ENCODE measurements at places on chromosomes 3 and 15. TPM values are rescaled to one million over a fixed set of nuclear protein-coding genes. Genes with fewer than 3 reads are reported as not detected.

ITIH4 gene
- total RNA-seq: 0.28 TPM

GRCh38 chr3:149815321-149815720 is 2.3 kb downstream of the RNF13 start:
- no peak overlapping the region for H3K27ac ChIP-seq
- no peaks in the 10 kb centered on the region for H3K36me3 ChIP-seq
- no peaks in the 10 kb centered on the region for H3K27me3 ChIP-seq
- no peak overlapping the region for H3K4me3 ChIP-seq
- DNase-seq: no peak
- no peaks in the 10 kb centered on the region for H3K4me1 ChIP-seq

DNA sequence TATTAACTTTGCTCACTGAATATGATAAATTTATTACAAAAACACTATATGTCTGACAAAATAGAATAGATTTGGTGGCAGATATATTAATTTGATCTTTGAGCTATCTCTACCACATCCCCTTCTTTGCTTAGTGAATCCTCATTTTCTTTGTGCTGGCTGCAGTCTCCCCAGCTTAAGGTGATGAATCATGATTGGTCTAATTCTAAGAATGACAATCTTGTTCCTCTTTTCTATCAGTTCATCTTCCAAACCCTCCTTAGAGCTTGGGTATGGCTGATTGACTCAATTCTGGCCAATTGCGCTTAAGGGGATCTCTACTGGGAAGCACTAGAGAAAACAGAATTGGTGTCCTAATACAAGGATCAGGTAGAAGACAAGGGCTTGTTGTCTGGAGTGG is 309.6 kb upstream of the GOLIM4 start:
- H3K27me3 ChIP-seq: no peaks in the 10 kb centered on the region
- H3K4me1 ChIP-seq: no peaks in the 10 kb centered on the region
- no peak overlapping the region for H3K27ac ChIP-seq
- DNase-seq: no peak
- H3K36me3 ChIP-seq: no peaks in the 10 kb centered on the region
- H3K4me3 ChIP-seq: no peak overlapping the region

DNA sequence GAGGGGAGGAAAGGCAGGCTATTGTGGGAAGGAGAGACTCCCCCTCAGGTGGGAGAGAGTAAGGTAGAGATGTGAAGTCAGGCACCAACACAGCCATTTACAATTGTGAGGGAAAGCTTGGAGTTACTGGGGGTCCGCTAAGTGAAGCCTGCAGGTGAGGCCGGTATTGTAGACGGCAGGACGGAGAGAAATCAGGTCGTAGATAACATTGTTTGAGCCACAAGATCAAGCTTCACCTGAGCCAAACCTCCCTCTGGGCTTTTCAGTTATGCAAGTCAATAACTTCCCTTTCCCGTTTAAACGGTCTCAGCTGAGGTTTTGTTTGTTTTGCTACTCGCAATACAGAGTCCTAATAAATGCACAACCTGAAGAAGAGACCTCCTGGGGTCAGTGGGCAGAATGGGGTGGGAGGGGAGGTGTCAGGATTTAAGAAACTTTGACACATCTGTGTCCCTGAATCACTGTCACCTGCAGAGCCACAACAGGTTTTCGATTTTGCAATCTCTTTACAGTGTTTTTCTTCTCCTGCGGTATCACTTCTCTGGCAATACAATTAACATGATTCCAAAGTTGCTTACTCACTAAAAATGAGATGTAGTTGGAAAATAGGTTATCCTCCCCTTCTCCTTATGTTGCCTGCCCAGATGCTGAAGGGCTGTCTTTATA is 72.0 kb upstream of the GLCE start:
- peaks cover 59% of the 10 kb centered on the region for H3K27me3 ChIP-seq
- H3K4me3 ChIP-seq: no peak overlapping the region
- no peak overlapping the region for H3K27ac ChIP-seq
- H3K36me3 ChIP-seq: no peaks in the 10 kb centered on the region
- no peak for DNase-seq
- H3K4me1 ChIP-seq: peaks cover 1% of the 10 kb centered on the region

- H3K4me1 ChIP-seq: peaks cover 2% of the 10 kb centered on the region
- no peak for DNase-seq
- no peaks in the 10 kb centered on the region for H3K27me3 ChIP-seq
- no peak overlapping the region for H3K4me3 ChIP-seq
- no peak overlapping the region for H3K27ac ChIP-seq
Measured at GRCh38 chr3:191105418-191105817, 93.6 kb upstream of the OSTN start.

LMAN1L gene
- total RNA-seq: not detected

XCR1 gene
- not detected for total RNA-seq

DNA sequence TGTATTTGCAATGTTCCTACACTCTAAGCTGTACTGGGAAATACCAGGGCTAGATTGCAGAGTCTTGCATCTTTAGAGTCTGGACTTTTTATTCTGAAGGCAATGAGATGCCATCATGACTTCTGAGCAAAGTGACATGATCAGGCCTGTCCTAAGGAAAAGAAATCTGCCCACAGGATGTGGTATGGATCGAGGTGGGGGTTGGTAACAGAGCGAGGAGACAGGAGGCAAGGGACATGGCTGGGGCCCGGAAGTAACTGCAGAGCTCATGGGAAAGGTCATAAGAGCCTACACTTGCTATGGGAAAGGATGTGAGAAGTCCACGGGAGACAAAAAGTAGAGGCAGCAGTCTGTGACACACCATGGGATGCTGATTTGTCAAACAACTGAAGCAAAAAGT is 121.5 kb downstream of the OXNAD1 start:
- no peak overlapping the region for H3K27ac ChIP-seq
- H3K4me3 ChIP-seq: no peak overlapping the region
- peaks cover 4% of the 10 kb centered on the region for H3K36me3 ChIP-seq

DNA sequence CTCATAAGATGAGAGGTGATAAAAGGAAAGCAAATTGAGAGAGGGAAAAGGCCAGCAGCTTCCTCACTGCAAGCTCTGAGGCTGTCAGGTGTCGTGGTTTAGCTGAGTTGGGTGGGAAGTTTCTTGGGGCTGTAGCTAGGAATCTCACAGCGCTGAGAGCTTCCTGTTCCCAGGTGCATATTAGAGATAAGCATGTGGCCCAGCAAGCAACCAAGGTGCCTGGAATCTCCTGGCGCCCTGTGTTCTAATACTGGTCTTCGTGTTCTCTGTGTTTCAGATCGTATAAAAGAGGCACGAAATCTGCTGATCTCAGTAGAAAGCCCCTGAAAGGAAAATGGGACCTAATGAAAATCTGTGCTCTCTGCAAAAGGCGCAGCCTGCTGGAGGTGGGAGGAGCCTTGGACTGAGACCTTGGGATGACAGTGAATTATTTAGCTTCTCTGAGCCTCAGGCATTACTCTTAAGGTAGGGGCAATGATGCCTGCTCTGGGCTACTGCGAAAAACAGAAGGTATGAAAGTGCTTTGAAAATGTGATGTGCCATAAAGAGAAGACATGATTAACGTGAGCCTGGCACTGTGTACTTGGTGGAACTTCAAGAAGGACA is 499.9 kb downstream of the TBL1XR1 start:
- no peak overlapping the region for H3K4me3 ChIP-seq
- H3K4me1 ChIP-seq: no peaks in the 10 kb centered on the region
- H3K36me3 ChIP-seq: no peaks in the 10 kb centered on the region
- peaks cover 2% of the 10 kb centered on the region for H3K27me3 ChIP-seq

NMB gene
- total RNA-seq: 1.3 TPM

- DNase-seq: no peak
- no peaks in the 10 kb centered on the region for H3K27me3 ChIP-seq
- H3K4me3 ChIP-seq: no peak overlapping the region
- H3K36me3 ChIP-seq: no peaks in the 10 kb centered on the region
- no peak overlapping the region for H3K27ac ChIP-seq
- H3K4me1 ChIP-seq: no peaks in the 10 kb centered on the region
Measured at GRCh38 chr3:94349310-94349878, 286.5 kb downstream of the NSUN3 start.

- peak overlapping the region; percentile 94 for H3K4me3 ChIP-seq
- H3K36me3 ChIP-seq: peaks cover 2% of the 10 kb centered on the region
- H3K27ac ChIP-seq: peak overlapping the region; percentile 15
- H3K4me1 ChIP-seq: peaks cover 6% of the 10 kb centered on the region
- peak; percentile 17 for DNase-seq
Measured at GRCh38 chr3:44510000-44510368, 32.5 kb upstream of the ZNF445 start.

SLC12A8 gene
- 2.2 TPM for total RNA-seq

PHLDB2 gene
- 27.2 TPM for total RNA-seq

DNA sequence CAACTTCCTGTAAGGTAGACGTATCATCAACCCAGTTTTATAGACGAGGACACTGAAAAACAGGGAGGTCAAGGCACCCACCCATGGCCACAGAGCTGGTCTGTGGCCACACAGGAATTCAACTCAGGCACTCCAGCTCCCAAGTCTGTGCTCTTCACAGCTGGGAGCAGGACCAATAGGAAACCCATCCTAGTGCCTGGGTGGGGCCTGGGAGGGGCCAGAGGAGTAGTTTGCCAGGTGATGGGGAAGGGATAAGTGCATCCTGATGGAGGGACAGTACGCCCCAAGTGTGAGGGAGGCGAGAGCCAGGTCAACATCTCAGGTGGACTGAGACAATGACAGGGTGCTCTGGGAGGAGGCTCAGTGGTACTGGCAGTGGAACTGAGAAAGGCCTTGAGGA is 22.0 kb downstream of the KIF9 start:
- no peak overlapping the region for H3K27ac ChIP-seq
- H3K4me3 ChIP-seq: no peak overlapping the region
- no peak for DNase-seq
- H3K36me3 ChIP-seq: no peaks in the 10 kb centered on the region
- peaks cover 23% of the 10 kb centered on the region for H3K27me3 ChIP-seq
